Cortex of kidney (tissue), 1 donor: ENCODE measurements at places on chromosomes 5 and 9.

- no peak for DNase-seq
Measured at GRCh38 chr9:130940693-130941576, 1.9 kb upstream of the FIBCD1 start.

GRCh38 chr9:134295746-134296250, 30.5 kb upstream of the RXRA start:
- DNase-seq: no peak

- no peak for DNase-seq
Measured at GRCh38 chr5:132087176-132087575, 13.6 kb downstream of the CSF2 start.

GRCh38 chr9:131402738-131403492, 9.0 kb downstream of the PRRC2B start:
- DNase-seq: no peak

- no peak for DNase-seq
Measured at GRCh38 chr5:109830955-109831502, 141.3 kb downstream of the MAN2A1 start.

- DNase-seq: no peak
Measured at GRCh38 chr5:59037453-59037852, 454.6 kb downstream of the RAB3C start.

GRCh38 chr5:38827525-38827924, 18.3 kb upstream of the OSMR start:
- DNase-seq: no peak

DNA sequence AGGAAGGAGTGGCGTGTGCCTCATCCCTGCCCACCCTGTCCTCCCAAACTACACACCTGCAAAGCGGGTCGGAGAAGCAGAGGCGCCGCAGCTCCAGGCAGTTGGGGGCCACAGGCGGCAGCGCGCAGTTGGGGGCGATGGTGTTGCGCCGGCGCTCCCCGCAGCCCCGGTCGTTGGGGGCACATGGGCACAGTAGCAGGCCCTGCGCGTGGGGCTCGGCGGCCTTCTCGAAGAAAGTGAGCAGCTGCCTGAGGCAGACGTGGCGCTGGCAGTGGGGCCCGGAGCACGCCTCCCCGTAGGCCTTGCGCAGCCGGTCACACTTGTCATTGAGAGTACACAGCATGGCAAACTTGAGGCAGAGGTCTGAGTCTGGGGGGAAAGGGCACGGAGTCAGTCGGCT, 16.8 kb downstream of the GFRA3 start:
- DNase-seq: no peak

GRCh38 chr5:142611154-142611553, 74.7 kb downstream of the FGF1 start:
- no peak for DNase-seq

DNA sequence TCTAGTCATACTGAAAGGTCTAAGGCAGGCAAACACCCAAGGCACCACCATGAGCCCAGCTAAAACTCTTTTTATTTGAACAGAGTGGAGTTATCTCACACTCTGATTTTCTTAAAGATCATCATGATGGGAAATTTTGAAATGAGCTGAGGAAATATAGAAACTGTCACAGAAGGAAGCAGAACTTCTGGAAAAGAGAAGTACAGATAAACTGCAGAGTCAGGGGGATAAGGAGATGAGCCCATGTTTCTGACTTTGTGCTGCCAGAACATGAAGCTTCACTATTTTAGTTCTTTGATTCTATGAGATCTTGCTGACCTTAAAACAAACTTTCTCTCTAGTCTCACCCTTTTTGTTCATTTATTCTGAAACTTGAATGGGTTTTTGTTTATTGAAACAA, 406.5 kb upstream of the EDIL3 start:
- no peak for DNase-seq

- no peak for DNase-seq
Measured at GRCh38 chr5:141695627-141696215, 13.7 kb upstream of the ARAP3 start.

GRCh38 chr9:91039125-91039834, 237.7 kb downstream of the SYK start:
- no peak for DNase-seq

- no peak for DNase-seq
Measured at GRCh38 chr5:102278231-102278630, 17.9 kb downstream of the SLCO4C1 start.

DNA sequence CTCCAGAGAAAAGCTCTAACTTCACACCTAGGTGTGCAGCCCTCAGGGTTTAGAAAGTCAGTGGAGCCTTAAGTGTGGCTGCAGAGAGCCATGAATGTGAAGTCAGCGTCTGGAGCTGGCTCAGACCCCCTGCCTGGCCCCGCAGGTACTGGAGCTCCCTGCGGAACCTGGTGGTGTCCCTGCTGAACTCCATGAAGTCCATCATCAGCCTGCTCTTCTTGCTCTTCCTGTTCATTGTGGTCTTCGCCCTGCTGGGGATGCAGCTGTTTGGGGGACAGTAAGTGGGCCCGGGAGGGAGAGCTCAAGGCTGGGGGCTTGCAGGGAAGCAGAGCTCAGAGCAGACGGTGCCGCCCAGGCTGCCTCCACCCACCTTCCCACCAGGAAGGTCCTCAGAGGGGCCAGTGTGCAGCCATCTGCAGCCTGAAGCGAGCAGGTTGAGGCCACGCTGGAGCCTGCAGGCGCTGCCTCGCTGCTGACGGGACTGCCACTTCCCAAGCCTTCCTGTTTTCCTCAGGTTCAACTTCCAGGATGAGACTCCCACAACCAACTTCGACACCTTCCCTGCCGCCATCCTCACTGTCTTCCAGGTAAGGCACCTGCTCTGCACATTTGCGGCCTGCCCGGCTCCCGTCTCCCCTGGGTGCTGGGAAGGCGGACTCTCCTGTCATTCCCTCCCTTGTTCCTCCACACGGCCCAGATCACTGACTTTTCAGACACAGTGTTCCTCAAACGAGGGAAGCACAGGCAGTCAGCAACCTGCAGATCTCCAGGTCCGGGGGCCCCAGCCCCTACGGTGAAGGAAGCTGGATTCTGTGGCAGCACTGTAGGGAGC, 108.9 kb downstream of the CACNA1B start:
- DNase-seq: no peak

GRCh38 chr9:86614871-86615849, 260.9 kb upstream of the TUT7 start:
- DNase-seq: no peak

DNA sequence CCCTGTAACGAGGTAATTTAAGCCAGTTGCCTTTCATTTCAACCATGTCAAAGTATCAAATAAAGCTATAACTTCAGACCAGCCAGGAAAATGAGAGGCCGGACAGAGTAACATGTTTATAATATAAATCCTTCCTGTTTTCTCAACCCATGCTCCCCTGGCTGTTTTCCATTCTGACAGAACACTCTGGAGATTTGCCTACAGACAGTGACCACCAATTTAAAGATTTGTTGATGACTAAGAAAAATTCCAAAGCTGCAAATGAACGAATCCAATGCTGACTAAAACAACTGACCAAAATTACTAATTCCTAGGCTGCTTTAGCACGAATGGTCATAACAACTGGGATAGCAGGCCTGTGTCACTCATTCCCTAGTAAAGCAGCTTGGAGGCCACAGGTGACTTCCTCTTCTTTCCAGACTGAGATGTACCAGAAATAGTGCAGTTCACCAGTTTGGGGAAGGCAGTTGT, 141.4 kb downstream of the AOPEP start:
- no peak for DNase-seq
